ENCODE measurements at places on chromosomes 5 and 9.

- no peak for DNase-seq
Measured at GRCh38 chr5:34042321-34042720, 692 bp downstream of the C1QTNF3 start.

DNA sequence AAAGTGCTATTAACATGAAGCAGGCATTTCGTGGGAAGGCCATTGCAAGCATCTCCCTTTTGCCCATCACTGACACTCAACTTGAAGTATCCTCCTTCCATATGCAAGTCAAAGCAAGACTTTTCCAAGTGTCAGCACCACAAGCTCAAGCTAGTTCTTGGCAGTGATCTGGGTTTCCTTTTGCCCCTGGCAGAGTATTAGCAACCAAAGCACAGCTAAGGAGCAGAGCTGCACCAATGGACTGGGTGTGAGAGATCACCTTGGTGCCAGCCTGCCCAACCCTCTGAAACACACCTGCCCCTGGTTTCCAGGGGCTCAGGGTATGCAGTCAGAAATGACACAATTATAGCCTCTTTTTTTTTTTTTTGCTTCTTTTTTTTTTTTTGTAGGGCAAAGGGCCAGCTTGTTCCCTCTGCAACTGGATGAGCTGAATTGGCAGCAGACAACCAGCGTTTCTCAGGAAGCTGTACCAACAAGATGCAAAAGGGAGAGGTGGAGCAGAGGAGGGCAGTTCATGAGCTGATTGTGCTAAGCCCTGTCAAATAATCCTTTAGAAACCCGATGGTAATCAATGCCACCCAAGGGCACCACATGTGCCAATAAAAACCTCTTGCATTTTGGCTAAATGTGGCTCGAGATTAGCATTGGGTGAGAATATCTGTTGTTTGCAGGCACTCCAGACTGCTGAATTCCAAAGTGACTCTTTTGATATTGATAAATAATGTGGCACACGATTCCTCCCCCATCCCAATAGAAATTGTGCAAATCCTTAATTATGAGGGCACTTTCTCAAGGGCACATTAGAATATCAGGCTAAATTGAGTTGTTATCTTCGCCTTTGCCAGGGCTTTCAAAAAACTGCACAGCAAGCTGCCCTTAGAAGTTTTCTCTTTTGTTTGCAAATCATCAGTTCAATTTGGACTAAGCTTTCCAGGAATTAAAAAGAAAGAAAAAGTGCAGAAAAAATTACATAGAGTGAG, 192.4 kb downstream of the GAS1 start:
- no peak for DNase-seq

- DNase-seq: no peak
Measured at GRCh38 chr9:137739371-137740309, 120.8 kb downstream of the EHMT1 start.

GRCh38 chr5:142156839-142157463, 48.4 kb downstream of the NDFIP1 start:
- DNase-seq: no peak

- DNase-seq: peak; percentile 9
Measured at GRCh38 chr9:650362-650761, 191.1 kb upstream of the DMRT1 start.

- DNase-seq: peak; percentile 86
Measured at GRCh38 chr5:139388198-139388821, 1.4 kb downstream of the MZB1 start.

DNA sequence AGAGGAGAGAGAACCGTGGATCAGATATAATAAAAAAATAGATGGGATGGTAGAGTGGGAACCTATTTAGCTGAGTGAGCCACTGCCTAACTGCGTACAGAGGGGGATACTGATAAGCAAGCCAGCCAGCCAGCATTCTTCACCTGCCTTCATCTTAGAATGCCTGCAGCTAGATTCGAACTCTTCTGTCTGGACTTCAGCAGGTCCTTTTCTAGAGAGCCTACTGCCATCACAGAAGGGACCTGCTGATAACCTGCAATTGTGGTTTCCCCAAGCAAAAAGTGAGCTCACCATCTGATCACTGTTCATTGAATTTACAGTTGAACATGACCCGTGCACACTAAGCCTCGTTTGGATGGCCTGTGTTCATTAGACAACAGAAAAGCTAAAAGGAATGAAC, 109.4 kb downstream of the CDC42SE2 start:
- no peak for DNase-seq

DNA sequence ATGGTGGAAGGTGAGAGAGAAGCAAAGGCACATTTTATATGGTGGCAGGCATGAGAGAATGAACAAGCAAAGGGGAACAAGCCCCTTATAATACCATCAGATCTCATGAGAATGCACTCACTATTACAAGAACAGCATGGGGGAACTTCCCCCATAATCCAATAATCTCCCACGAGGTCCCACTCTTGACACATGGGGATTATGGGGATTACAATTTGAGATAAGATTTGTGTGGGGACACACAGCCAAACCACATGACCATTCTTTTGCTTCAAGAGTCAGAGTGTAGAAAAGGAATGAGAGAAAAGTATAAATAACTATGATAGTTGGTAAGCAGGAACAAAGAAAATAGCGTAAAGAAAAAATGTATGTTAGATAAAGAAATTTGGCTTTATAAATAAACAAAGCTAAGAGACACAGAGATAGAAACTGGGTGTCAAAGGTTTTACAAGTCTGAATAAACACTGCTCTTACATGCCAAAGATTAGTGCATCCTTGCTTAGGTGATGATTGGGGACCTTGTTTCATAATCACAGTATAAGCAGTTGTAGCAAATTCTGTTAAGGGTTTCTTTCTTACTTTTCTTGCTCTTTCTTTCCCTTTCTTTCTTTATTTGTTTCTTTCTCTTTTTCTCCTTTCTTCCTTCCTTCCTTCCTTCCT, 91.9 kb upstream of the PAPPA start:
- DNase-seq: no peak

DNA sequence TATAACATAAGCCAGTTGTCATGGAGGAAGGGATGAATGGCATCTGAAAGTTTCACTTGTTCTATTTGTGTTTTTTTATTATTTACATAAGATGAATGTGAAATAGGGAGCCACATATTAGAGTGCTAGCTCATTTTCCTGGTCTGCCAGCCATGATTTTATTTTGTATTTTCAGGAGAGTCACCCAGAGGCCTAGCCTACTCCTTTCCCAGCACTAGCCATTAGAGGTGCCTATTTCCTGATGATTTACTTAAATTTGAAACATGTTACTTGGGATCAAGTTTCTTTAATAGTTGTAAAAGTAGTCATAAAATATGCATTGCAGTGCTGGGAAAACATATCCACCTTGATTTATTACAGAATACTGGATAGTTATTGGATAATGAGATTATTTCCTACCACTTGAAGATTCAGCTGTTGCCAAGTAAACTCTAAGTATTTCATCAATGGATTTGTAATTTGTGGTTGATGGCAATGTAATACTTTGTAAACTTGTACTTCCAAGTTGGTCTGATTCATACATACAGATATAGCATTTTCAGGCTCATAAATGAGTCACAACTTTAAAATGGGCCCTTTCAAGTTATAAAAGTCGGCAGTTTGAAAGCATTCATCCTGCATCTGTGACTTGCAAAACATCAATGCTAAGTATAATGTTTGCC, 50.8 kb downstream of the KCNN2 start:
- no peak for DNase-seq

DNA sequence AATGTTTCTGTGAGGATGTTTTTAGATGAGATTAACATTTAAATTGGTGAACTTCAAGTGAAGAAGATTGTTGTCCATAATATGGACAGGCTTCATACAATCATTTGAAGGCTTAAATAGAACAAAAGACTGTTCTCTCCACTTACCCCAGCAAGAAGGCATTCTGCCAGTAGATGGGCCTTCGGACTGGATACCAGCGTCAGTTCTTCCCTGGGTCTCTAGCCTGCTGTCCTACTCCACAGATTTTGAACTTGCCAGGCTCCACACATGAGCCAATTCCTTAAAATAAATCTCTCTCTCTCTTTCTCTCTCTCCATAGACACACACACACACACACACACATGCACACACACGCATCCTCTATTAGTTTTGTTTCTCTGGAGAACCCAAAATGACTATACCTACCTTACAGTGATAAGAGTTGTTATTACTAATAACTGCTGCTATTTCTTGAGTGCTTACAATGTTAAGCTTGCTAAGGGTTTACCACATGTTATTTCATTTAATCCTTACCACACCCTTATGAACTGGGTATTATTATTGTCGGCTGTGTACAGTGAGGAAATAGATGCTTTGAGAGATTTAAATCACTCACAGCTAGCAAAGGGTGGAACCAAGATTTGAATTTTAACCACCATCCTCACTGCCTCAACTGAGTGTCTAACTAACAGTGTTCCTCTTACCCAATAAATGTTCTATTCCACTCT, 19.8 kb upstream of the IQGAP2 start:
- no peak for DNase-seq
